GM10248 (cell line): ENCODE measurements at places on chromosomes 11 and 22.
A peak's percentile ranks its signal among the peaks of the same experiment; 100 is the strongest.

GRCh38 chr11:65953471-65953870, 8.1 kb upstream of the SART1 start:
- no peak for DNase-seq

DNA sequence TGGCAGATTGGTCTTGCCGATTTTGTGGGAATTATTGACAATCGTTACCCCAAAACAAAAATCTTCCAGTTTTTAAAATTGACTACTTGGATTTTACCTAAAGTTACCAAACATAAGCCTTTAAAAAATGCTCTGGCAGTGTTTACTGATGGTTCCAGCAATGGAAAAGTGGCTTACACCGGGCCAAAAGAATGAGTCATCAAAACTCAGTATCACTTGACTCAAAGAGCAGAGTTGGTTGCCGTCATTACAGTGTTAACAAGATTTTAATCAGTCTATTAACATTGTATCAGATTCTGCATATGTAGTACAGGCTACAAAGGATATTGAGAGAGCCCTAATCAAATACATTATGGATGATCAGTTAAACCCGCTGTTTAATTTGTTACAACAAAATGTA, 37.2 kb downstream of the IGLL1 start:
- no peak for DNase-seq

DNA sequence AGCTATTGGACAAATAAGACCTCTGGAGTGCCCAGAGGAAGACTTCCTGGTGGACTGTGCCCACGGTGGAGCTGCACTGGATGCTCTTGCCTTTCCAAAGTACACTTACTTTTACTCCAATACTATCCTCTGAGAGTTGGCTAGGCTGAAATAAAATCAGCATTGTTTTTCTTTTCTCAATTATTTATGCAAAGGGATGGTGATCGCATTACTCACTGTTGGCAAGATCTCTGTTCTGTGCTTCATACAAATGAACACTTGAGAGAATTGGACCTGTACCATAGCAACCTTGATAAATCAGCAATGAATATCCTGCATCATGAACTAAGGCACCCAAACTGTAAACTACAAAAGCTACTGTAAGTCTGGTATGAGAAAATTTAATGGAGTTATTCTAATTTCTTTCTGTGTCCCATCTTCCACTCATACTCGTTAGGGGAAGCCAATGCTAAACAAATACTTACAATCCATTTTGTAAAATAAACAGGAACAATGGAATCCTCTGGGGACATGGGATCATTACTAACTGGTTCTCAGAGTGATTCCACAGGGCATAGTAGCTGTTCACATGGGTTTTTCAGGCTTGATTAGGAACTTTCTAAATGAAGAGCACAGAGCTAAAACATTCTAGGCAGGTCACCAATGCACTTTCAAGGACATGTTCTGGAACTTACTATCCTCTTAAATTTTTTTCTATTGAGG, 26.3 kb downstream of the NLRP14 start:
- no peak for DNase-seq

DNA sequence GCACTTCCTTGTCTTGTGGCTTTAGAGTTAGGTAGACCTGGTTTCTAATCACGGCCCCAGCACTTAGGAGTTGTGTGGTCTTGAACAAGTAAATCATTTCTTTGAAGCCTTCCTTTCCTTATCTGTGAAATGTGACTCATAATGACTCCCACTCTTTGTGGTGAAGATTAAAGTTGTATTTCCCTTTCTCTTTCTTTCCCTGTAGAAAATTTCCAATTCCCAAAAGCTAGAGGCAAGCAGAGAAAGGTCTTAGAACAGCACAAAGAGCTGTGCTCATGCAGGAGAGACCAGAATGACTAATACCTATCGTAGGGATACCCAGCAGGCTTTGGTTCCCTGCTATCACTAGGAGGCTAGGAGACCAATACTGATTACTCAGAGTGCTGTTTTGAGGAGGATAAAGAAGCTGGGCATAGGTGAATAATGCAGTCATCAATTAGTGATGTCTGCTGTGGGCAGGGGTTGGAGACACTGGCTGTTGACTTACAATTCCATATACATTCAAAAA, 270.7 kb upstream of the SYN3 start:
- DNase-seq, result no peak

DNA sequence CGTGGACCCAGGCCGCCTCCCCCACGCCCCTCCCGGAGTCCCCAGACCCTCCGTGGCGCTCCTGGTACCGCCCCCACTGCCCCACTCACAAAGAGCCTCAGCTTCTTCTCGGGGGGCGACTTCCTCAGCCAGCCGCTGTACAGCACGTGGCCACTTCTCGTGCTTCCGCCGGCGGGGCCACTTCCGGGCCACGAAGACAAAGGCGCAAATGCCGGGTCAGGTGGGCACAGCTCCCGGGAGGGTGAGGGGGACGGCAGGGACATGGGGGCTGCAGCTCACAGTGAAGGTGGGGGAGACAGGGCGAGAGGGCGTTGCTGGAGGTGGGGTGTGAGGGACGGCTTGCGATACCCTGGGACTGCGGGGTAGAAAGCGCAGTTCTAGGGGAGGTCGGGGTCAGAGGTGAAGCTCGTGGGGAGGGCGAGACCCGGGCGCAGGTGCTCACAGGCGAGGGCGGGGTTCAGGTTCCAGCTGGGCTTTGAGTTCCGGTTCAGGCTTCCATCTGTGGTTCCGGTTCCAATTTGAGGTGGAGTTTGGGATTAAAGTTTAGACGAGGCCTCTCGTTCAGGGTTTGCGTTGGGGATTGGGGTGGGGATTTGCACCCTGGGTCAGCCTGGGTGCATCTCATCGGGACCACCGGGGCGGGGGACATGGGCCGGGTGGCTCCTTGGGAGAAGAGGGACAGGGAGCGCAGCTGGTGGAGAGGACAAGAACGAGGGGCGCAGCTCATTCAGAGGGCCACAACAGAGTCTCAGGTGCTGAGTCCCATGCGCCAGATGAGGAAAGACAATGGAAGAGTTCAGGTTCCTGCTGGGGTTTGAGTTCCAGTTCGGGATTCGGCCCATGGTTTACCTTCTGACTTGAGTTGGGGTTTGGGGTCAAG, at the start of gene GAB4:
Gene GAB4 (minus strand): TSS at position 371 of the 880 bp plus-strand sequence. CDS start 108 bp downstream, at position 263.
- no peak for DNase-seq

GRCh38 chr22:47370448-47371262, 608.2 kb downstream of the TBC1D22A start:
- no peak for DNase-seq

DNA sequence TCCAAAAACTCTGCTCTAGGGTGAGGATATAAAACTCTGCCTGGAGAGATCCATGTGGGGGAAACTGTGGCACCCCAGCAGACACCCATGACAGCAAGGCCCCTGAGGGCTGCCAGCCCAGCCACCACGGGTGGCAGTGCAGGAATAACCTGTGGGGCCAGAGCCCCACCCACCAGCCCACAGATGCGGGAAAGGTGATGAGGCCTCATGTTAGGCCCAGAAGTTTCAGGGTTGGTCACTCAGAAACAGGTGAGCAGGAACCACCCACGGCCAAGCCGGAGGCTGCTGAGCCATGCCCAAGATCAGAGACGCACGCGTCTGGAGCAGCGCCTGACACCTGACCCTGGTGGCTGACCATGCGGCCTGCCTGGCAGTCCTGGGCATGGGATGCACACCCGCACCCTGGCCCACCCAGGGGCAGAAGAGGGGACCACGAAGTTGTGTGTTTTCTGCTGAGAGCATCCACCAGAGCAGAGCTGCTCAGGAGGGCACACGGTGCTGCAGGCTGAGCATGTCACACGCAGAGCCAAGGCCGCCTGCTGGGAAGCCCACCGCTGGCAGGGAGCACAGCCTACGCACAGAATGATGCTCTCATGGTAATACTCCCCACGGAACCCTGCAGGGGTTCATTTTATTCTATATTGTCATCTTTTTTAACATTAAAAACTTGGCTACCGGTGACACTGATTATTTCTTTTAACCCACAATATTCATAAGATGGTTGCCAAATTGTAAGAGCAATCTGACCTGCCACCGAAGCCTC, 41.2 kb downstream of the DUSP8 start:
- no peak for DNase-seq

DNA sequence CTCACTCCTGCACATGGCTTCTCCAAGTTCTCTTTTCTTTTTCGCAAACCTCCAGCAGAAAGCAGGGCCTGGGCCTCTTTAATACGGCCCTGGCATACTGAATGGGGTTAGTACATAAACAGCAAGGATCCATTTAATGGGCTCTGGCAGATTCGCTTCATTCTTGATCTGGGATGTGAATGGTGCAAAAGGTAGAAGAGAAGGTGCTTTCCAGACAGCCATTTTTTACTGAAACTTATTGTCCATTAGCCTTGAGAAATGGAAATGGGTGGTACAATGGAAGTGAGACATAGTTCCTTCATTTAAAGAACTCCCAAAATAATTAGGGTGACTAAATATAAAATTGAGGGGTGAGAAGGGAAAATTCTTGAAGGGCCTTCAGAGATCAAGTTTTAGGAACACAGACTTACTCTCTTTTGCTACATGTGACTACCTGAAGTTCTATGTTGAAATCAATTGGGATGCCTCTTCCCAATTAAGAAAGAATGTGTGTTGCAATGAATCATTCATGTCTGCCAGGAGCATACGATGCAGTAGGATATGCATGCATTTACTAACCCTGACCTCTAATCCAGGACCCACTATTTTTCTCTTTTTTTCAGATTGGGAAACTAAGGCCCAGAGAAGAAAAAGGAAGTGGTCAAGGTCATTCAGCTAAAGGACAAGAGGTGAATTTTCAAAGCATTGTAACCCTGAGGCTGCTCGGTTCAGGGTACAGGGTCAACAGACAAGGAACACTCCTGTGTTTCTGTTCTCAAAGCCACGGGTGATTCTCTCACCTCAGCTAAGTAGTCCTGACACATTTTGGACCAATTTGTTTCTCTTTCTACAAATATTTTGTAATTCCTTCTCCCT, 144.1 kb downstream of the BBOX1 start:
- no peak for DNase-seq

GRCh38 chr22:28812516-28812915, 12.1 kb upstream of the XBP1 start:
- no peak for DNase-seq

DNA sequence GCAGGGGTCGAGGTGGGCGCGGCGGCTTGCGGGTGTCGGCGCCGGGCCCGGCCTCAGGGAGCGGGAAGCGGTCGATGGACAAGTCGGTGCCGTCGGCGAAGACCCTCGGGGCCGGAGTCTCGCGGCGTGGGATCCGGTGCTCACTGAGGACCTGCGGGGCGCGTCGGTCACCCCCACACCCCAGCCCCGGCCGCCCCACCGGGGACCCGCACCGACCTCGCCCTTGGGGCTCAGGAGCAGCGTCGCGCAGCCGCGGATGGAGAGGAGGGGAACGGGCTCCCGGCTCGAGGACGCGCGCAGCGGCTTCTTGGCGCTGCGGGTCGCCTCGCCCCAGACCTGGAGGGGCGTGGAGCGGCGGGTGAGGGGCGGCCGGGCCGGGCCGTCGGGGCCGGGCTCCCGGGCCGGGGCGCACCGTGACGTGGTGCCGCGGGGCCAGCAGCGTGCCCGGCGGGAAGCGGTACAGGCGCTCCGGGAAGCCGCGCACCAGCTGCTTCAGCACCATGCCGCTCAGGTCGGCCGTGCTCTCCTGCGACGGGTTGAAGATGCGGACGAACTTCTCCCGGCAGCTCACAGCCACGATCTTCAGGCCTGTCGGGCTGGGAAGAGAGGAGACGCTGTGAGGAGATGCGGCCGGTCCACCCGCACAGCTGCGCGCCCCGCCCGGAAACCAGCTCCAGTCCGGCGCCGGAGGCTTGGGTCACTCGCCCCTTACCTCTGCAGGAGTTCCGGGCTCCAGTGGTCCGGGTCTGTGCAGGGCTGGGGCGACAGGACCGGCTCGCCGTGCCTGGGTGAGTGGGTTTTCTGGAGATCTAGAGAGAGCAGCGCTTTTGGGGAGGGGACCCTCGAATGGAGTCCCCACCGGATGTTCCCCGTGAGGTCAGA, 4.5 kb downstream of the LMNTD2 start:
- no peak for DNase-seq

- DNase-seq, result no peak
Observed at GRCh38 chr22:49509016-49509415, 318.7 kb downstream of the BRD1 start.

GRCh38 chr22:33129621-33130020, 71.4 kb upstream of the SYN3 start:
- DNase-seq, result no peak

- no peak for DNase-seq
Observed at GRCh38 chr11:123601136-123601535, 53.3 kb downstream of the SCN3B start.

- DNase-seq, result no peak
Observed at GRCh38 chr11:79546351-79546750, 105.5 kb upstream of the TENM4 start.

- DNase-seq, result no peak
Observed at GRCh38 chr22:49025791-49026493, 801.7 kb downstream of the BRD1 start.

- no peak for DNase-seq
Observed at GRCh38 chr11:116042146-116042545, 537.9 kb upstream of the CADM1 start.

- no peak for DNase-seq
Observed at GRCh38 chr11:81966340-81966739, 767.3 kb downstream of the FAM181B start.

DNA sequence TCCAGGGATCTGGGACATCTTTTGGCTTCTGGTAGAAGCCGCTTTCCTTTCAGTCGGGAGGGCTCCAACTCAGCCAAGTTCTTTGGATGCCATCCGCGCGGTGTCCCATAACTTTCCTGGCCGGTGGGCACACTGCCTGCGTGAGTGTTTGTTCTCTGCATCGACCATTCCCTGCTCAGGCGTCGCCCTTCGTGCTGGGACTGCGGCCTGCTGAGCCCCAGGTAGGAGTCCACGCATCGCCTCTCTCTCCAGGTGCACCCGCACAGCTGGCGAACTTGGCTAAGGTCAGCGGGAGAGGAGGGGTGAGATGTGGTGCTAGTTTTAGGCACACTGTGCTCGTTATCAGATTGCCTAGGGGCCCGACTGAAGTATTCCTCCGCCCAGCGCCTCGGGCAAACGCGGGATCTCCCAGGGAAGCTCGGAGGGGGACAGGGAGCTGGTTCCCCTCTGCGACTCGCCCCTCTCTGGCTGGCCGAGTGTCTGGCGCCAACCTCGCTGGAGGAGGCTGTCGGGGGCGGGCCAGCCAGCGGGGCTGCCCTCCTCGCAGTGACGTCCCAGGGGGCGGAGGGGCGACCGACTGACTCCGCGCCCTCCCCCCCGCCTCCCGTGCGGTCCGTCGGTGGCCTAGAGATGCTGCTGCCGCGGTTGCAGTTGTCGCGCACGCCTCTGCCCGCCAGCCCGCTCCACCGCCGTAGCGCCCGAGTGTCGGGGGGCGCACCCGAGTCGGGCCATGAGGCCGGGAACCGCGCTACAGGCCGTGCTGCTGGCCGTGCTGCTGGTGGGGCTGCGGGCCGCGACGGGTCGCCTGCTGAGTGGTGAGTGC, at the start of gene LAYN:
Gene LAYN (plus strand): TSS at position 607 of the 823 bp plus-strand sequence. CDS start 124 bp downstream, at position 731.
- peak; percentile 36 for DNase-seq

DNA sequence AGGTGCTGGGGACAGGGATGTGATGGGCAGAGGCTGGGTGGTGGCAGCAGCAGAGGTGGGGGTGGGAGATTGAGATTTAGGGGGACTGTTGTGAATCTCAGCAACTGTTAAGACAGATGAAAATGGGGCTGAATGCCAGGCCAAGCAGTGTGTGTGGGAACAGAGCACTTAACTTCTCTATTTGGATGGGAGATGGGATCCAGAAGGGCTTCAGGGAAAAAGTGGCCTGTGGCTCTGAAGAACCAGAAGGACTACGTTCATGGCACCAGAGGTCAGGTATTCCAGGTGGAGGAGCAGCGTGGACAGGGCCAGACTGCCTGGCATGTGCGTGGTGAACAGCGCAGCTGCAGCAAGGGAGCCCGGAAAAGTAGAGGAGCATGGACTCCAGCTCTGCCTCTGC, 82.6 kb upstream of the SYT13 start:
- no peak for DNase-seq
